GM13977 (cell line): ENCODE measurements at places on chromosomes 12 and 14.
A peak's percentile ranks its signal among the peaks of the same experiment; 100 is the strongest.

GRCh38 chr12:77032406-77032805 lies 33.0 kb downstream of the E2F7 start:
- DNase-seq, result no peak

- no peak for DNase-seq
Observed at GRCh38 chr12:94228488-94228907, 80.1 kb downstream of the PLXNC1 start.

GRCh38 chr12:102372087-102372486 lies 108.3 kb downstream of the IGF1 start:
- DNase-seq, result no peak

DNA sequence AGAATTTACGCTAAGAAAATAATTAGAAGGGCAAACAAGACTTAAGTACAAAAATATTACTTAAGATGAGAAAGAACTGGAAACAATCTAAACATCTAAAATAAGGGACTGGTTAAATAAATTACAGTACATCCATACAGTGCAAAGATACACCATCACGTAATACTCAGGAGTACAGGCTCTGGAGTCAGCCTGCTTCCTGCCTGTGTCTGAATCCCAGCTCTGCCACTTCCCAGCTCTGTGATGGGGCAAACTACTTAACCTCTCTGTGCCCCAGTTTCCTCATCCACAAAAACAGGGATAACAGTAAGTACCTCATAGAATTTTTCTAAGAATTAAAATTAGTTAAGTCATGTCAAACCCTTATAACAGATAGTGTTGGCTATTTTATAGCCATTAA lies 36.0 kb downstream of the PPTC7 start:
- no peak for DNase-seq

DNA sequence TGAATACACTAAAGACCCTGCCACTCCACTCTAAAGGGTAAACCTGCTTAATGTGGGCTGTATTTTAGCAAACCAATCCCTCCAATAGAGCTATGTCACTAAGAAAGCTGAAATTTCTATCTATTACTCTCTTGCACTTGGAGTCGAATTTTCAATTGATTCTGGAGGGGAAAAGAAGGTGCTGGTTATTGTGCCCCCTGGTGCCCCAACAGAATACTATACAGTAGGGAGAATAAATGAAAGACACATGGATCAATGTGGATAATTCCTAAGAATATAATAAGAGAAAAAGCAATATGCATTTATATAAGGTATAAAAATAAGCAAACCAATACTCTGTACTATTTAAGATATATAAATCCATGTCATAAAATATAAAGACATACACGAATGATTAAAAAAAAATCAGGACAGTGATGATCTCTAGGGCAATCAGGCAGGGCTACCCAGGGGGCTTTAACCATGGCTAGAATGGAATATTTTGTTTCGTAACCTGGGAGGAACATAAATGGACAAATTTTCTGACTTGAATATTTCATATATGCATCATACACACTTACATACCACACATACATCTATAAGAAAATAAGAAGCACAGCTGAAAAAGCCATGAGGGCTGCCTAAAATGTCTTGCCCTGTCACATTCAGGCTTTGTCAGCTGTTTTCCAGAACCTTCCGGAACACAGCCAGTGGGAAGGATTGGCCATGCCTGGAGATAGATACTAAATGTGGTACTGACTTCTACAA lies 54.4 kb downstream of the EFCAB11 start:
- DNase-seq, result peak; percentile 36

DNA sequence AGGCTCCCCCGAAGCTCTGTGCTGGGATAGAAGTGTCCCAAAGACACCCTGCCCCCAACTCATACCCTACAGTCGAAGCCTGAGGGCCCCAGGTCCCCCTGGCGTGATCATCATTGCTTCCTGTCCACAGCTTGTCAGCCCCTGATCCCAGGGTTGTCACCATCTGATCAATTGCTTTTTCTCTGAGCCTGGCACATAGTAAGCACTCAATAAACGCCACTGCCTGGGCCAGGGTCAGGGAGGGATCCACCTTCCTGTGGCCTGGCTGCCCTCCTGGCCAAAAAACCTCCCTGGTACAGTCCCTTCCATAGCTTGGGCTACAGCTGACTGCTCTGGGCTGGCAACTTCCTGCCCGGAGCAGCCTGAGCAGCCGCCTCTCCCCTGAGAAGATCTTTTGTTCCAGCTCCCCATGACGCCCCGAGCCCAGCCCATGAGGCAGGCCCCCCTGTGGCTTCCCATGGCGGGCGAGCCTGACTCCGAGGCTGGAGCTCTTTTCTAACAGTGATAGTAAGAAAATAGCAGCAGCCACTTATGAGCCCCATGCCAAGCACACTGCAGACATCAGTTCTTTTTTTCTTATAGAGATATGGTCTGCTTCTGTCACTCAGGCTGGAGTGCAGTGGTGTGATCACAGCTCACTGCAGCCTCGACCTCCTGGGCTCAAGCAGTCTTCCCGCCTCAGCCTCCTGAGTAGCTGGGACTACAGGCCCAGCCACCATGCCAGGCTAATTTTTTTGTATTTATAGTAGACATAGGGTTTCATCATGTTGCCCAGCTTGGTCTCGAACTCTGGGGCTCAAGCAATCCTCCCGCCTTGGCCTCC lies 6.5 kb downstream of the SH2B3 start:
- DNase-seq, result no peak

DNA sequence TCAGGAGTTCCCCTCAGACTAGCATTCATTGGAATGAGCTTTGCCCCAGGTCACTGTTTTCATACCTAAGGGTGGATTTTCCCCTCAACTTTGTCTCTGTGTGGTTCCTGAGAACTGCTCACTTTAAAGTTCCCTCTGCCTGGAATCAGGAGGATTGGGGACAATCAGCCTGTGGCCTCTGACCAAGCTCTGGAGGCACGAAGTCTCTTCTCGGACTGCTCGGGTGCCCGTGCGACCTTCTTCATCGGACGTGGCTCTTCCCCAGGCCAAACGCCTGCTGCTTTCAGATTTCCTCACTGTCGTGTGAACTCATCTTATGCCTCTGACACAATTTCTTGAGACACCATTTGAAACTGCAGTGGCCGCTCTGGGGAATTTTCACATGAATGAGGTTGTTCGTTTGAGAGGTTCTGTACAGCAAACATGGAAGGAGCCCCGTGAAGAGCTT lies 153.7 kb upstream of the PZP start:
- DNase-seq, result peak; percentile 58

DNA sequence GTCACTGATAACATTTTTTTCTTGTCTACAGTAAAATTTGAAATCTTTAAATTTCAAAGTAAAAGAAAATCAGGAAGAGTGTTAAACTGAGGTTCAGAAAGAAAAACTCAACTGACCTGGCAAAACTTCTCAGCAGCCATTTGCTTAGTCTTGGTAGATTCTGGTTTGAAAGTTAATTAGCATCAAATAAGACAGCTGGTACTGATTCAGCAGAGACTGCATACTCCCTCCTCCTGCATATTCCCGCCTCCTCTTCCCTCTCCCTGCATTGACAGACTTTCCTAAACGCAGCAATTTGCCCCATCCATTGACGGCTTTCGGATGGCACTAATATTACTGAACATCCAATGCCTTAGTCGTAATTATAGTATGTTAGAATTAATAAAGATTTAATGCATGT lies 520.8 kb downstream of the FLRT2 start:
- no peak for DNase-seq

DNA sequence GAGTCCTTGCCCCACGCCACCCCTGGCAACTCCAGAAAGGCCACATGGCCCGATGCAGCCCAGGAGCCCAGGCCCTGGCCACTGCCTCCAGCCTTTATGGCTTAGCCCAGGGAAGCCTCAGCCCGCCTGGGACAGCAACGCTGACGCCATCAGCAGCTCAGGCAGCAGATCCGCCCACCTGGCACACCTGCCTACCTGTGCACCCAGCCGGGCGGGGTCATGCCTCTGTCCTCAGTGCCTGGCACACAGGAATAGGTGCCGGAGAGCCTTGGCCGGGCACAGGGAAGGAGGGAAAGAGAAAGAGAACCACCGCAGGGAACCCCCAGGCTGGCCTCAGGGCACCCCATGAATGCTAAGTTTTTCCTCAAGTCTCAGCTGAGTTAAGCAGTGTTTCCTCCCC lies 21.1 kb downstream of the BEGAIN start:
- DNase-seq, result no peak
